ENCODE measurements at places on chromosomes 3 and 15. TPM values are rescaled to one million over a fixed set of nuclear protein-coding genes. Genes with fewer than 3 reads are reported as not detected.

DNA sequence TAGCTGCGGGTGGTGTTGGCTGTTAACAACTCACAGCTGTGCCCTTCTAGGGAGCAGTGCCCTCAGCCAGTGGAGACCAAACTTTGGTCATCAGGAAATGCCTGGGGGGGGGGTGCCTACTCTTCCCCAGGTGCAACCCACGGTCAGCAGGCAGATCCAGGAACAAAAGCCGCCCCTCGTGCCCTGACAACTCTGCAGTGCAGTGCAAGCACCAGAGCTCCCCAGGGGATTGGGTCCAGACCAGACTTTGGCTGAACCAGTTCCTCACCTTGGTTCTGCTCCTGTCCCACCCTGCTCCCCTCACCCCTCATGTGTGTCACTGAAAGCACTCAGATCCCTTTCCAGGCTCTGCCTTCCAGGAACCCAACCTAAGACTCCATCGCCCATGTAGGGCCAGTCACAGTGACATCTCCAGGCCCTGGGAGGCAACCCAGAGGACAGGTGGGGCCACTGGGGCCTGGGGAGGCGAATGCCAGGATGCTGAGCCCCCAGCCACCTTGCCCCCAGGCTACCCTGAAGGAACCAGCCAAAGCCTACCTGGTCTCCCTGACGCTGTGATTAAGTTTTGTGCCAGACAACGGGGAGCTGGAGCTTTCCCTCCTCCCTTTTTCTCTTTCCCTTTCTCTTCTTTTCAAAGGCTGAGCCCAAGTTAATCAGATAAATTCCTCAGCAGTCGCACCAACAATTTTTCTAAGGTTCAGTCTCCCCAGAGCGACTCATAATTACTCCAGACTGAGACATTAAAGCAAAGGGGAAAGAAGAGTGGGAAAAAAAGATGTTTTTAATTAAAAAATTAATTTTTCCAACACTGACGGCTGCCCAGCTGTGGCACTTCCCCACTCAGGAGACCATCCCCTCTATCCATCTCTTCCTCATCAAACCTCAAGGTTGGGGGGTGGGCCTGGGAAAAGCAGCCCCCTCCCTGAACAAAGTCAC is 207.5 kb upstream of the LINGO1 start:
- DNase-seq = no peak

DNA sequence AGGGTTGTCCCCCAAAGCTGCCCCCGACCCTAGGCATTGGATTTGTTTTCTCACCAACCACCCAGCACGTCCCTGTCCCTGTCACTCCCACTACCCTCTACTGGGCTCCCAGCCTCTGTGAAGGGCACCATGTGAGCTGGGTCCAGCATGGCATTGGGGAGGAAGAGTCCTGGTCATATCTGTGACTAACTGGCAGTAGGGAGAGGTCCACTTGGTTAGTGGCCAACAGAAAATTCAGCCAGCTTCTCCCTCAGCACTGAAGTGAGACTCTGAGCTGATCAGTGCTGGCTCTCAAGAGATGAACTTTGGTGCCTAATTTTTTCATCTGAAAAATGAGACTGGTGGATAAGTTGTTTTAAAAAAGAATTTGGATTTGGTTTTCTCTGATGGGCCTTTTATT is 11.3 kb upstream of the KIF23 start:
- no peak for DNase-seq

Gene CCDC54
- total RNA-seq = not detected

DNA sequence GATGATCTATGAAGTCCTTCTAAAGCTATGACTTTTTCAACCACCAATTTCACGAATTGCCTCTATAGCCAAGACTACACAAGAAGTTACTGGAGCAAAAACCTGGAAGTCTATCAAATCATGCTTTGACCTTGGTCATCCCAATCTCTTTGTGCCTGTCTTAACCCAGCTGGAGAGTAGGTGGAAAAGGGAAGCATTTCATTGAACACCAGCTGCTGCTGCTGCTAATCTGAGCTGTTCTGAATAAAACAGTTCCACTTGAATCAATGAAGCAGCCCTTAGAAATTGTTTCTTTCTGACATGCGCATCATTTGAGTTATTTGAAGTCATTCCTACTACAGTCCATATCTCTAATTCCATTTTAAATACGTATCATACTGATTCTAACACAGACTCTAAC is 7.3 kb upstream of the UBE3A start:
- no peak for DNase-seq

GRCh38 chr3:44969154-44969827 is 6.7 kb downstream of the ZDHHC3 start:
- no peak for DNase-seq

Gene TPRG1
- 24.4 TPM for total RNA-seq

DNA sequence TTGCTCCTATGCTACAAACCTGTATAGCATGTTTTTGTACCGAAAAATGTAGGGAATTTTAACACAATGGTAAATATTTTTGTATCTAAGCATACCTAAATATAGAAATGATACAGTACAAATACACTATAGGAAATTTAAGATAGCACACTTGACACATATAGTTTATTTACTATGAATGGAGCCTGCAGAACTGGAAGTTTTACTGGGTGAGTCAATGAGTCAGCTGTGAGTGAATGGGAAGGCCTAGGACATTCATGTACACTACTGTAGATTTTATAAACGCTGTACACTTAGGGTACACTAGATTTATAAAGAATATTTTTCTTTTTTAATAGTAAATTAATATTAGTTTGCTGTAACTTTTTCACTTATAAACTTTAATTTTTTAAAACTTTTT is 707.7 kb upstream of the EPHA6 start:
- no peak for DNase-seq

DNA sequence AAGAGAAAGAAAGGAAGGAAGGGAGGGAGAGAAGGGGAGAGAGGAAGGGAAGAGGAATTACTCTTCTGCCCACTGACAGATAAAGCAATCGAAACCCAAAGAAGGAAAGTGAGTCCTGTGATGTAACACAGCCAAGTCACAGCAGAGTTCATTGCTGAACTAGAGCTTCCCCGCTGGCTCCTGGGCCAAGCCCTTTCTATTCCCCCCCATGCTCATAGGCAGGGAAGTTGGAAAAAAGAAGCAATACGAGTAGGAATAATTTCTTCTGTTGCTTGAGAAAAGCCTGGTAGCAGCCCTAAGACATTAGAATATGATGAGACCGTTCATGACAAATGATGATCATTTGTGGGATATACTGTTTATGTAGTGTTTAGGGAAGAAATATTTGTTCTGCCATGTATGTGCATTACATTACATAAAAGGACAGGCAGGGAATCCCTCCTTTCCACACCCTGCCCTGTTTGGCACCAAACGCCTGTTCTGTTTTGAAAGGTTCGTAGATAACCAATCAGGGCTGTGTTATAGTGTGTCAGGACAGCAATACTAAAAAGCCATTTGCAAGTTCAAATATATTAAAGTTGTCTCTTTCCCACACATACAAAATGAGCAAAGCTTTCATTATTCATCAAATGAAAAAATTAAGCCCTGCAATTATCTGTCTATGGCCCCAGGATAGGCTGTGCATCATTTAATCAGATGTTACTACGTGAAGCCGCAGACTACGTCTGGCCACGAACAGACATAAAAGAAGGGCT is 111.0 kb upstream of the TRPM1 start:
- DNase-seq = no peak

GRCh38 chr3:120496278-120497002 is 45.6 kb upstream of the FSTL1 start:
- DNase-seq = no peak

DNA sequence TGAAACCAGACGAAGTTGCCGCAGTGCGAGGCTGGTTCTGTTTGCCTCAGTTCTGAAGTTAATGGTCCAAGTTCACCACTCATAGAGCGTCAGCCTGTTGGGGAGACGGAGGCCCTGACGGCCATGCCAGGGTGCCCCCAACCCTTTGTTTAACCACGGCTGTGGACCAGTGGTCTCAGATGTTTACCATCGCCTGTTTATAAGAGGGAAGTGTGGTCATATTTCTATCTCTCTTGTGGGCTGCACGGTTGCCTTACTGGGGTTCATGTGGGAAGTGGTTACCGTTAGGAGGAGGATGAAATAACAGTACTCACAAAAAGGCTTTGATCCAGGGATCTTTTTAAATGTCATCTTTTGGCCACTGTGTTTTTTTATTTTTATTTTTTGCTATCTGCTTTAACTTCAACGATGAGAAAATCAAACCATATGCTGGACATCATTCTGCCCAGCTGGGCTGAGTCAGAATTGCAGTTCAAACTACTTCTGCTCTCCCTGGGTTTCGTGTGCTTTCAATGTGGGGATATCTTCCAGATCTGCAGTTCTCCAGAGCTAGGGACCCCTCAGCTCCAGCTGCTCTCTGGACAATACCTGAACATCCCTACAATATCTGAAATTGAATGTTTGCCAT is 17.8 kb downstream of the SMAD3 start:
- no peak for DNase-seq

DNA sequence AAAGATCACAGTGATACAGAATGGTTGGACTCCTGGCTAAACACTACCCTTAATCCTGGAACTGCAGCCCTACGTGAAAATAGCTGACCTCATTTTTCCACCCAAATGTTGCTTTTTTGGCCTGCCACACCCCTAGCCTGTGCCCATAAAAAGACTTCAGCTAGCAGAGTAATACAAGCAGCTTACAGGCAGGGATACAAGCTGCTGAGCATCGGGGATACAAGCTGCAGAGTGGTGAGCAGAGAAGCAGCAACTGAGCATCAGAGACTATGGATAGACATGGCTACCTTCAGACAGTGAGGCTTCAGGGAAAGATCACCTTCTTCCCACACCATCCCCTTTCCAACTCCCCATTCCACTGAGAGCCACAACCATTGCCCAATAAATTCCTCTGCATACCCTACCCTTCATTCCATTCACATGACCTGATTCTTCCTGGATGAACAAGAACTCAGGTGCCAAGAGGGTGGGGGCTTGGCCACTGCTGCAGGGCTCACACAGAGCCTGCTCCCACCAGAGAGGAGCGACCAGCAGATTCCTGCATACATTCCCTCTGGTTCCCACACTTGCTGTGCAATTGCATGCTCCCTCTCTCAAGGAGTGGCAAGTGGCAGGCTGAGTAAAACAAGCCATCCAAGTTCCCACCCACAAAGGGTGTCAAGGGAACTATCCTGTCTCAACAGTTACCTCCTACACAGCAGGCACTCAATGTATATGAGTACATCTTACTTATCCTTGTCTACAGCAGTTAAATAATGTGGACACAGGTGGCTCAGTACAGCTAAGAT is 217.5 kb downstream of the ALCAM start:
- no peak for DNase-seq

- DNase-seq = no peak
These were observed 2.3 kb downstream of the SH3BP5 start for GRCh38 chr3:15330031-15330596.

Gene CLDN11
- total RNA-seq = not detected

DNA sequence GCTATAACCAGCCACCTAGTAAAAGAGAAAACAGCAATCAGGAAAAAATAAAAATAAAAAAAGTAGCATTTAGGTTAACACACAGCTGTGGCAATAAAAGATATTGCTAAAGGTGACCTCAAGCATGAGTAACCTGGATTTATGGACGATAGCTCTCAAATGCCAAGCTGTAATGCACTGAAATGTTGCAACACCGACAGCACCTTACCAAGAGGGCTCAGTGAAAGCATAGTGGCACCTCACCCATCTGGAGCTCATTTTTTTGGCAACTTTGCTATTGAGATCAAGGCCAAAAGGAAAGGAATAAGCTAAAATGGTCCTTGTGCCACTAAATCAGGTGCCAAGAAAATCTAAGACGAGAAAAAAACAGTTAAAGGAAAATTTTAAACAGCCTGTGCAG is 2.5 kb downstream of the HACD2 start:
- DNase-seq = no peak

Gene TRPM7
- 58.5 TPM for total RNA-seq

Gene LOXL1
- 2.5 TPM for total RNA-seq

Gene ECE2
- not detected for total RNA-seq

Gene MYL3
- total RNA-seq = not detected

DNA sequence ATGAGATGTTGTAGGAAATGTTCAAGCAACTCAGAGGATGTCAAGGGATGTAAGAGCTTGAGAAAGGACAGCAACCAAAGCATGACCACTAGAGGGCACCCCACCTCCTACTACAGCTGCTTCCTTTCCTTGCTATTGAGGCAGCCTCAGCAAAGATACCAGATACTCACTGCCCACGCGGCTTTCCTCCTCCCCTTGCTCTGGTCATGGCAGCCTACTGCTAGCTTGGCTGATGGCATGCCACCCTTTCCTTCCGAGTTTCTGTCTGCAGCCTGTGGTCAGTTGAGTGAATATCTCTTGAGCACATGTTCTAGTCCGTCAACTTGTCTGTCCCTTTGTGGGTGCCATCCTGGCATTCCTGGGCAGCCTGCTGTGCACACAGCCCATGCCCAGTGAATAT is 4.4 kb upstream of the CXCR6 start:
- peak; percentile 86 for DNase-seq

GRCh38 chr3:110400315-110400714 is 671.3 kb upstream of the NECTIN3 start:
- DNase-seq = no peak

Gene SKOR1
- 0.95 TPM for total RNA-seq

Gene TMCO5A
- not detected for total RNA-seq

Gene ANP32A
- 204 TPM for total RNA-seq

DNA sequence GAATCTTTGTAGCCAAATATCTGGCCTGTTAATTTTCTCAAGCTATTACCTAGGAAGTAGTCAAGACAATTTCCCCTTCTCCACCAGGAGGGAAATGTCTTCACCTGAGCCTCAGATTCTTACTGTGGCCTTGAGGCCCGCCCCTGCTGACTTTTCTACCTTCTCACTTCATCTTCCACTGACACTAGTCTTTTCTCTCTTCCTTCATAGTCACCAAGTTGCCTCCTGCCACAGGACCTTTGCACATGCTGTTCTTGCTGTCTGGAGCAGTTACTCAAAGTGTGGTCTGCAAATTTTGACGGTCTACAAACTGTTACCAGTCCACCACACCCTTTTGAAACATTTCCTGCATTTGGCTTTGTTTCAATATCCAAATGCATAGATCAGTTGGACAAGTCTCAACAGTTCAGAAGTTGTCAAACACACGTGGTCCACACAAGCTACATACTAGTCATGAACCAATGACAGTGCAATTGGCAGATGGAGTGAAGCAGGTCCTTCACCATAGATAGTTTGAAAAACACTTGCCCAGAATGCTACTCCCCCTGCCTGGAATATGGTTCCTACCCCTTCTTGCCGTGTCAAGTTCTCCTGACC is 100.5 kb downstream of the OSBPL10 start:
- no peak for DNase-seq

- peak; percentile 17 for DNase-seq
These were observed 555 bp downstream of the TM2D3 start for GRCh38 chr15:101651554-101652097.

GRCh38 chr3:150975086-150975991 is 2.8 kb upstream of the CLRN1 start:
- DNase-seq = peak; percentile 24

Gene XCR1
- not detected for total RNA-seq

DNA sequence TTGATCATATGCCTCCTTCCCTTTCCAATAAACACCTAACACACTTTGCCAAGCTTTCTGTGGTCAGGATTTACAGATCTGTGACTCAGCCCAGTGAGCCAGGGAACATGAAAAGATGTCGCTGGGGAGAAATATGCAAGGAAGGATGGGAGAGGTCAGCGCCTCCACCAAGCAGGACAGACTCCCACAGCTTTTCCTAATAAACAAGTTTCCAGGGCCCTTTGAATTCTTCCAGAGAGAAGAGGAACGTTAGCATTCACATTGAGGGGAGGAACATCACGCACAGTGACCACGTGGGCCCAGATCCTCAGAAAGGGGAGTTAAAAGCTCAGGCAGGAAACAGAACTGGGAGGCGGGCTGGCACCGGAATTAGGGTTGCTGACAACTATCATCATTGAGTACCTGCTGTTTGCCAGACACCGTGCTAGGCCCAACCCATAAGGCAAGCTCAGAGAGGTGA is 33.3 kb upstream of the MRPS22 start:
- DNase-seq = no peak

Gene IL17RB
- 0.26 TPM for total RNA-seq

Gene VPS13C
- total RNA-seq = 88.5 TPM

Gene SLC22A13
- total RNA-seq = 1.0 TPM

Measured in activated T-cell treated with anti-CD3 and anti-CD28 coated beads, Interleukin-2, amount 50 U/mL, for 72 hours (primary cell).